ENCODE measurements at places on chromosomes 5 and 9. TPM values are rescaled to one million over a fixed set of nuclear protein-coding genes. Genes with fewer than 3 reads are reported as not detected.

The GABRB2 gene
- not detected for total RNA-seq

The FKBP15 gene
- total RNA-seq: 19.5 TPM

The LURAP1L gene
- total RNA-seq: 13.9 TPM

The CPEB4 gene
- total RNA-seq: 8.0 TPM

The STPG3 gene
- total RNA-seq: not detected

The CYFIP2 gene
- 15.2 TPM for total RNA-seq

The WNT8A gene
- not detected for total RNA-seq

The STKLD1 gene
- total RNA-seq: 1.1 TPM

The SPATA9 gene
- total RNA-seq: 0.13 TPM

The SMIM33 gene
- not detected for total RNA-seq

The GDF9 gene
- total RNA-seq: 0.24 TPM

The DPYSL3 gene
- 18.6 TPM for total RNA-seq

The CCL27 gene
- total RNA-seq: not detected

The FOXD4 gene
- 0.58 TPM for total RNA-seq

The THG1L gene
- total RNA-seq: 29.4 TPM

The ZBED3 gene
- 4.5 TPM for total RNA-seq

The MCTP1 gene
- total RNA-seq: 8.9 TPM

The PLAC8L1 gene
- 0.49 TPM for total RNA-seq

The TENT4A gene
- 22.3 TPM for total RNA-seq

The ZNF346 gene
- 11.5 TPM for total RNA-seq

The AMBP gene
- 8.9 TPM for total RNA-seq
